Peyer's patch (tissue), 4 donors: ENCODE measurements at places on chromosomes 1 and 21. TPM values are rescaled to one million over a fixed set of nuclear protein-coding genes. Genes with fewer than 3 reads are reported as not detected.
A peak's percentile ranks its signal among the peaks of the same experiment; 100 is the strongest.

DNA sequence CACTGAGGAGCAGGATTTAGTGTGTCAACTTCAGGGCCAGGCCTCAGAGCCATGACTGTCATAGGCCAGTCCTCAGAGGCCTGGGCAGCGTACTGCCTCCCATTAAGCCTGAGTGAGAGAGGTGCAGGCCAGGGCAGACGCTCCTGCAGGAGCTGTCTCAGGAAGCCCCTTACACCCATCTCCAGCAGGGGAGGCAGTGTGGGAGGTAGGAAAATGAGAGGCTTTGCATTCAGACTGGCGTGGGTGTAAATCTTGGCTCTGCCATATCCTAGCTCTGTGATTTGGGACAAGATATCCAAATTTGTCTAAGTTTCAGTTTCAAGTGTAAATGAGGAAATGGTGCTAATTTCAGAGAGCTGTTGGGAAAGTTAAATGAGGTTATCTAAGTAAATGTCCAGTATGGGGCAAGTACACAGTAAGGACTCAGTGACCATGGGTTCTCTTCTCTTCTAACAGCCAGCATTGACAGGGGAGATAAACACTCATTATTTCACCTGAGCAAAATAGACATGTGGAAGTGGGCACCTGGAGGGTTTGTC is 184.1 kb downstream of the ZSCAN20 start:
- no peak overlapping the region for H3K4me3 ChIP-seq
- H3K27ac ChIP-seq: no peak overlapping the region
- H3K27me3 ChIP-seq: no peaks in the 10 kb centered on the region
- no peaks in the 10 kb centered on the region for H3K36me3 ChIP-seq

DNA sequence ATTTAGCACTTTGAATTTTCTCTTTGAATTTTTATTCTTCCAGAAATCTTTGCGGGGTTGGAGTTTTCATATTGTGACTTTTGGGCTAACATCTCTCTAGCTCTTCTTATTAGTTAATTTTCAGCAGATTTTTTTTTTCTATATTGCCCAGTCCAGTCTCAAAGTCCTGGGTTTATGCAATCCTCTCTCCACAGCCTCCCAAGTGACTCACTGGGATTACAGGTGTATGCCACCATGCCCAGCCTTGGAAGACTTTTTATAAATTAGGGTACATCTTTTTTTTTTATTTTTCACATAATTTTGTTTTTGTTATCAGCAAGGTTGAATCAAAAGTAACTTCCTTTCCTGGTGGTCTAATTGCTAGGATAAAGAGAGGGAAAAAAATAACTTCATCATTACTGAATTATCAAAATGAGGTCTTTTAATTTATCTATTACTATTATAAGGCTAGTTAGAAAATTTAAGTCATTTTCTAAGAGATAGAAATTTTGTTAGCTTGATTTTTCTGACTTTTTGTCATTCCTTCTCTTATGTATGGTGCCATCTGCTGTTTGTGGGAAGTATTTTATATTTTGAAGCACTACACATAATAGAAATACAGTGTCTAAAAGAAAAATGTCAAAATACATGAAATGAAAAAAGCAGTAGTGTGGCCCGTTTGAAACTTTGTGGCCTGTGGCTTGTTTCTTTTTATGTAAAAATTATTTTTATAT is 273.4 kb upstream of the CACYBP start:
- H3K4me1 ChIP-seq: no peaks in the 10 kb centered on the region
- no peaks in the 10 kb centered on the region for H3K36me3 ChIP-seq
- no peak overlapping the region for H3K27ac ChIP-seq
- H3K4me3 ChIP-seq: no peak overlapping the region
- DNase-seq: no peak
- no peaks in the 10 kb centered on the region for H3K27me3 ChIP-seq

DNA sequence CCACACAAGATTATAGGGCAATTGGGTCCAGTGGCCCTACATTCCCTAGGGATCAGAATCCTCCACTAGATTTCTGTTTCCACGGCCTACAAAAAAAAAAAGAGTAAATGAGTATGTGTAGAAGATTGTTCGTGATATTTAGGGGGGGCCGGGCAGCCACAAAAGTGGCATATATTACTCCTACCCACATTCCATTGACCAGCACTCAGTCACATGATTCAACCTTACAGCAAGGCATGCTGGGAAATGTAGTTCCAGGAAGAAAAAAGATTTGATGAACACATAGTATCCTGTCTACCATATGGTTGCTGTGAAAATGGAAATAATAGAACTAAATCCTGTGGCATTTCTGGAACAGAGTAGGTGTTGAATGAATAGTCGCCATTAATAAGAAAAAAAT is 43.4 kb upstream of the GJB5 start:
- no peaks in the 10 kb centered on the region for H3K36me3 ChIP-seq
- no peaks in the 10 kb centered on the region for H3K27me3 ChIP-seq
- no peak for DNase-seq
- H3K4me3 ChIP-seq: no peak overlapping the region
- no peak overlapping the region for H3K27ac ChIP-seq

DNA sequence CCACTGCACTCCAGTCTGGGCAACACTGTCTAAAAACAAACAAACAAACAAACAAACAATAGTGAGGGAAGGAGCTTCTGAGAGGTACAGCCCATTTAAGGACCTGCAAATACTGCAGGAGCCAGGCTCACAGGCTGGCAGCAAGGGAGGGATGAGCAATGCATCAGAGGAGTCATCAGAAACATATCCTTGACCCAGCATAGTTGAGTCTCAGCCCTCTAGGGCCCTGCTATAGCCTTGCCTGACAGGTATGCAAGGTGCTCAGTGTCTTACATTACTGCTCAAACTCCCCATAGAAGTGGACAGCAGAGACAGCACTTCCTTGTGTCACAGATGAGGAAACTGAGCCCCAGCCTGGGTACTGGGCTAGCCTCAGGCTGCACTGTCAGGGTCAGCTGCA is 7.3 kb upstream of the TTC4 start:
- no peak for DNase-seq
- no peaks in the 10 kb centered on the region for H3K36me3 ChIP-seq
- H3K4me3 ChIP-seq: no peak overlapping the region
- no peaks in the 10 kb centered on the region for H3K4me1 ChIP-seq

CD244 gene
- total RNA-seq: not detected

GRCh38 chr21:39386899-39387298 is 38.0 kb upstream of the HMGN1 start:
- peak overlapping the region; percentile 47 for H3K4me3 ChIP-seq
- DNase-seq: no peak
- H3K27ac ChIP-seq: peak overlapping the region; percentile 78
- H3K36me3 ChIP-seq: no peaks in the 10 kb centered on the region

ANKRD65 gene
- 11.6 TPM for total RNA-seq

DNA sequence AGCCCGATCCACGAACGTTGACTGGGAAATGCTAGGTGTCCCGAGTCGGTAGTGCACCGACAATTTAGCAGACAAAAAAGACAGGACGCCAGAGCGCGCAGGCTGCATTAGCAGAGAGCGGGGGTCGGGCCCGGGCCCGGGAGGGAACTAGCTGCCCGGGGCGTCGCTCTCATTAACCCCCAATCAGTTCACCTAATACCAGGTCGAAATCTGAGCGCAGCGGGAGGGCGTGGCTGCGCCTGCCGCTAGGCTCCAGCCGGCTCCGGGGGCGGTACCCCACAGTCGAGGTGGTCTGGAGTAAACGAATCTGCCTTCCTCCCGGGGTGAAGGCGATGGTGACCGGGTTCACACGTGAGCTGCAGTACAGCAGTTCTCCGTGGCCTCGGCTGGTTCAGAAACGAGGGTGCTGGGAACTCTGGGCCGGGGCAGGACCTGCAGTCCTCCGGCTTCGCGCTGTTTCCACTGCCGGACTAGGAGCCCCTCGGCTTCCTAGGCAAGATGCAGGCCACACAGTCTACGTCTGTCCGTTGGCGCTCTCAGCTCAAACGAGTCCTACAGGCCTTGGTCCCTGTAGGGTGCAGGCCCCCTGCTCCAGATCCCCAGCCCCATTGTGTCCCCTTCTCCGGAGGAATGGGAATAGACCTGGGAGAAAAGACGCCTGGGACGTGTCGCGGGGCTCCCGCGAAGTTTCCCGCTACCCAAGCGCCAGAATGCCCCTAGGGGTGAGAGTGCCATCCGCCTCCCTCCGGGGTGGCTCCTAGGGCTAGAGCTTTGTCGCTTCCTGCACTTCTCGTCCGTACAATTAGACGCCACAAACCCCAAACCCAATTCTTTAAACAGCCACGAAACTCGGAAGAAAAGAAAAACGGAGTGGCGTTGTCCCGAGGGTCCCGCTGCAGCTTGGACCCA is 2.0 kb downstream of the GFI1 start:
- peak overlapping the region; percentile 88 for H3K27ac ChIP-seq
- DNase-seq: peak; percentile 66
- H3K27me3 ChIP-seq: no peaks in the 10 kb centered on the region
- H3K4me1 ChIP-seq: peaks cover 5% of the 10 kb centered on the region

DNA sequence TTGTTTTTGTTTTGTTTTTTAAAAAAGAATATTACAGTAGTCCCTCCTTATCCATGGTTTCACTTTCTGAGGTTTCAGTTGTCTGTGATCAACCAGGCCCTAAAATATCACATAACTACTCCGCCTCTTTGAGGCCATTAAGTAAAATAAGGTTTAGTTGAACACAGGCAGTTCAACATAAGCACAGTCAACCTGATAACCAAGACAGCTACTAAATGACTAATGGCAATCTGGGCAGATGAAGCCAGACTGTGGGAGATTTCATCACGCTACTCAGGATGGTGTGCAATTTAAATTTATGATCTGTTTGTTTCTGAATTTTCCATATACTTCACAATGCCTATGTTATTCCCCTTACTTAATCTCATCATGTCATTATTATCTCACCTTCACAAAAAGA is 30.1 kb downstream of the LDLRAD1 start:
- H3K27me3 ChIP-seq: no peaks in the 10 kb centered on the region
- H3K4me3 ChIP-seq: no peak overlapping the region
- no peaks in the 10 kb centered on the region for H3K4me1 ChIP-seq
- DNase-seq: no peak
- H3K27ac ChIP-seq: no peak overlapping the region

GRCh38 chr21:45423201-45423955 is 18.4 kb downstream of the COL18A1 start:
- DNase-seq: no peak
- no peaks in the 10 kb centered on the region for H3K36me3 ChIP-seq
- no peak overlapping the region for H3K4me3 ChIP-seq
- H3K4me1 ChIP-seq: no peaks in the 10 kb centered on the region
- H3K27me3 ChIP-seq: no peaks in the 10 kb centered on the region

CYP4B1 gene
- total RNA-seq: 38.8 TPM

DNA sequence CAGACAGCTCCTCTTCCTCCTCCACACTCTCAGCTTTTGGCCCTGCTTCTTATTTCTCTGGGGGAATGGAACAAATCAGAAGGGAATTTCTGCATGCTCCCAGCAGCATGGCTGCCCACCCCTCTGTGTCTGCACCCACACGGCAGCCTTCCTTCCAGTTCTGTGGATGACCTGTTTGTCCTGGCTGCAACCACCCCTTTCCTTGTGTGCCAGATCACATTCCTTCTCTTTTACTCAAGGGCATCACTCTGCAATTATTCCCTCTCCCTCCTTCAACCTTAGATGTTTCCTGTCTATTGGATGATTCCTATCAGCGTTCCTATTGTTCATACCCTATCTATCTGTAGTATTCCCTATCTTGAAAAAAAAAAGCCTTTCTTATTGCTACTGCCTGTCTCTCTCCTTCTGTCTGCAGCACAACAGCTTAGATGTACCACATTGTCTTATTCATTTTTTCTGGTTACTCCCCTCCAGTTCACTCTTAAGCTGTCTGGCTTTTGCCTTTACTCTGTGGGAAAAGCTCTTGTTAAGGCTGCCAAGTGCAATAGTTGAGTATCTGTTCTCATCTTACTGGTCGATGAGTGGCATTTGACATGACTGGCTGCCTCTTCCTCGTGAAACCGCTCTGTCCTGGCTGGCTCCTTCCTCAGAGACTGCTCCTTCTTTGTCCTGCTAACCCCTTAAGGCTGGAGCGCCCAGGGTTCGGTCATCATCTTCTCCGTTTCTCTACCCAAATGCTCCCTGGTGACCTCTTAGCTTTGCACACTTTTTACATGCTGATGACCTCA is 351.1 kb downstream of the CAMTA1 start:
- no peaks in the 10 kb centered on the region for H3K27me3 ChIP-seq
- H3K27ac ChIP-seq: no peak overlapping the region
- H3K4me3 ChIP-seq: no peak overlapping the region
- H3K4me1 ChIP-seq: no peaks in the 10 kb centered on the region
